ENCODE measurements at places on chromosomes 7 and 10. TPM values are rescaled to one million over a fixed set of nuclear protein-coding genes. Genes with fewer than 3 reads are reported as not detected.

- no peak for DNase-seq
- H3K4me3 ChIP-seq: no peak overlapping the region
- H3K27me3 ChIP-seq: peaks cover 51% of the 10 kb centered on the region
- no peaks in the 10 kb centered on the region for H3K36me3 ChIP-seq
Measured at GRCh38 chr7:20799566-20800366, 13.1 kb upstream of the SP8 start.

DNA sequence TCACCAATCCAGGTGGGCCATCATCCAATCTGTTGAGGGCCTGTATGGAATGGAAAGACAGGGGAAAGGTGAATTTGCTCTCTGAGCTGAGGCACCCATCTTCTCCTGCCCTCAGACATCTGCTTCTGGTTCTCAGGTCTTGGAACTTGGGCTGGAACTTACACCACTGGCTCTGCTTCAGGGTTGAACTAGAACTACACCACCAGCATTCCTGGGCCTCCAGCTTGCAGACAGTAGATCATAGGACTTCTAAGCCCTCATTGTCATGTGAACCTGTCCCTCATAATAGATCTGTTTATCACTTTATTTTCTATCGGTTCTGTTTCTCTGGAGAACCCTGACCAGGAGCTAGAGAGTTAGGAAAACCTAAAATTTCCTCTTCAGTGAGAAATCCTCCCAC is 233.5 kb downstream of the CREB5 start:
- H3K27me3 ChIP-seq: no peaks in the 10 kb centered on the region
- H3K27ac ChIP-seq: no peak overlapping the region
- H3K4me3 ChIP-seq: no peak overlapping the region
- H3K4me1 ChIP-seq: peaks cover 9% of the 10 kb centered on the region
- no peaks in the 10 kb centered on the region for H3K36me3 ChIP-seq

Gene HTR7
- total RNA-seq: 0.24 TPM

Gene CALML5
- not detected for total RNA-seq

GRCh38 chr10:123781956-123782500 is 109.6 kb downstream of the CPXM2 start:
- H3K4me1 ChIP-seq: no peaks in the 10 kb centered on the region
- no peaks in the 10 kb centered on the region for H3K36me3 ChIP-seq
- DNase-seq: no peak

DNA sequence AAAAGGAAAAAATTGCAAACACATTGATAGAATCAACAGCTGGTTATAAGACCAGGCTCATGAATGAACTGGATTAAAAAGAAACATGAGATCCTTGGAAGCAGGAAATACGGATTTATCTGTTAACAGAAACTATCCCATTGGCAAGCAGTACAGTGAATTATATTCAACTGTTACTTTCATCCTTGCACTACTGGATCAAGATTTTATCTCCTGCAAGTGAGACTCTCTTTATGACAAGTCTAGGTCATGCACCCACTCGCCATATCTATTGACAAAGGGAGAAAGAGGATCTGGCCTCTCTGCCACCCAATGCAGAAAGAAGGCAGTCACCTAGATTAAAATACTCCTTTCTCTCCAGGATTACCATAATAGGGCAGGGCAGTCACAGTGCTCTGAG is 41.4 kb downstream of the CSTF2T start:
- H3K36me3 ChIP-seq: no peaks in the 10 kb centered on the region
- no peak overlapping the region for H3K4me3 ChIP-seq
- no peak overlapping the region for H3K27ac ChIP-seq
- no peak for DNase-seq

GRCh38 chr7:684416-684815 is 42.1 kb upstream of the DNAAF5 start:
- no peak for DNase-seq
- no peak overlapping the region for H3K4me3 ChIP-seq
- H3K4me1 ChIP-seq: no peaks in the 10 kb centered on the region
- H3K27me3 ChIP-seq: no peaks in the 10 kb centered on the region
- no peak overlapping the region for H3K27ac ChIP-seq

DNA sequence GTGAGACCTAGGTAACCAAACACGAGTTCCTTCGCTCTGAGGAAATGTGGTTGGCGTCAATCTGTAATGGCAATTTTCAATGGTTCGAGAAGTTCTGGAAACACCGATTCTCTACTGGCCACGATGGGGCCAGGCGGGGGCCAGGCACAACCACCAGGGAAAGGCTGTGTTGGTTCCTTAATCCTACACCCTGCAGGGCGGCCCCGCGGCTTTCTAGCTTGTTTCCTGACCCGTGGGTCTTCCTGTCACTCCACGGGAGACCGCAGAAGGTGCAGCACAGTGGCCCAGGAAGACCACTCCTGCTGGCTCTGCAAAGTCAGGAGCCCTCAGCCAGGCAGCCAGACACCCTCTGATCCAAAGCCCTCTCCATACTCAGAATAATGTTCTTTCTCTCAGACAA is 113.4 kb downstream of the FGFR2 start:
- no peaks in the 10 kb centered on the region for H3K36me3 ChIP-seq
- no peaks in the 10 kb centered on the region for H3K4me1 ChIP-seq
- H3K27ac ChIP-seq: no peak overlapping the region
- no peak overlapping the region for H3K4me3 ChIP-seq

DNA sequence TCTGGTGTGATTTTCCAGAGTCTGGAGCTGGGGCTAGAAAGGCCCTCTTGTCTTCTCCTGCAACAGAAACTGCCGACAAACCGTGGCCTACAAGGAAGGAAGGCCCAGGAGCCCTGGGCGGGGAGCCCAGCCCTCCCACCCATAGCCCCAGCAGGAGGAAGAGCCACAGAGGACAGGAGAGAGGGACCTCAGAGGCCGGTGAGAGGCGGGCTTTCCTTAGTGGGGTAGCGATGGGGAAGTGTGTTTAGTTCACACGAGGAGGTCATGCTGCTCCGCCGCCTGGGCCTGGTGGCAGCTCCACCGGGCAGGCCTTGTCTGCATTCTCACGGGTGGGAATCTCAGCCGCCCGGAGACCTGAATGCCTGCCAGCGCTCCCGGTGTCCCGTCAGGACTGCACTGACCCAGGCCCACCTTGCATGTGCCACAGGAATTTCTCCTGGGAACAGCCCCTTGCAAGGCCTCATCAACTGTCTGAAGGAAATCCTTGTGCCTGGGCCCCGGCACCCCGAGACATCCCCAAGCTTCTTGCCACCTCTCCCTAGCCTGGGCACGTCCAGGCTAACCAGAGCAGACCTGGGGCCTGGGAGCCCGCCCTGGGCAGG is 50.9 kb downstream of the ZNF467 start:
- H3K27ac ChIP-seq: no peak overlapping the region
- no peaks in the 10 kb centered on the region for H3K27me3 ChIP-seq
- peaks cover 28% of the 10 kb centered on the region for H3K4me1 ChIP-seq
- no peak overlapping the region for H3K4me3 ChIP-seq

Gene LIPK
- not detected for total RNA-seq

DNA sequence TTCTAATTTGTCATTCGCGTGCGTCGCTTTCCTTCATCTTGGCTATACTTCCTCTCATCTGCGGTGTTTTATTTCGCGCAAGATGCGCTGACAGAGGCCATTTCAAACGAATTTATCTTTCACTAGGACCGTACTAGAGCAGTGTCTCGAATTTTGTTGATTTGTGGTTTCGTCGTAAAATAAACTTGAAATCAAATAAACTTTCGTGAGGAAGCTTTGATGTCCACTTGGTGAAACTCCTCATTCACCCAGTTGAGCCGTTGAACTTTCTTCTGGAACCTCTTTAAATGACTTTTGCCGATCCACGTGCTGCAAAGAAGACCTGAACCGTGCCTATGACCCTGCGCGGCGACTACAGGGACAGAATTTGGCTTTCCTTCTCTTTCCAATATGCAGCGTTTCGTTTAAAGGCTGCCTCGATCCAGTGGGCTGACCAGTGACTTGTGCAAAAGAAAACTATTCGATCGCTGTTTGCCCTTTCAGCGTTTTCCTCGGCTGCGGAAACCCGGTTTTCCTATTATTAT is 163.9 kb upstream of the PPP1R3A start:
- DNase-seq: no peak
- no peaks in the 10 kb centered on the region for H3K36me3 ChIP-seq
- peaks cover 27% of the 10 kb centered on the region for H3K4me1 ChIP-seq
- H3K27me3 ChIP-seq: peaks cover 78% of the 10 kb centered on the region
- H3K27ac ChIP-seq: peak overlapping the region; percentile 92

DNA sequence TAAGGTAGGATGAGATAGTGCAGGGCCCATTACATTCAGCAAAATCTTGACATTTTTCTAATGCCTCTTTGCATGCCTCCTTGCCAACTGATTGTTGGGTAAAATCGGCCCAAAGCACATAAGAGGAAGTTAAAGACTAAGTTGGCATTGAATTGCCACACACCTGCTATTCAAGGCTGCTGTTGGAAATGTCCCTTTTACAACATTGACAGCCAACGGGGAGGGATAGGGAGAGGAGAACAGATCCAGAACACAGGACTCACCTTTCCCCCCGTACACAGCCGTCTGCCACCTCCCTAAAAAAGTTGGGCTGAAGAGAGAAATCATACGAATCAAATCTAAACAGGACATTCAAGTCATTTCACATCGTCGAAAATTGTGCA is 695 bp downstream of the FAM237B start:
- no peak overlapping the region for H3K27ac ChIP-seq
- no peaks in the 10 kb centered on the region for H3K36me3 ChIP-seq
- no peak for DNase-seq
- no peak overlapping the region for H3K4me3 ChIP-seq
- no peaks in the 10 kb centered on the region for H3K27me3 ChIP-seq

GRCh38 chr10:44949915-44950314 is 9.7 kb upstream of the RASSF4 start:
- peaks cover 74% of the 10 kb centered on the region for H3K4me1 ChIP-seq
- H3K27me3 ChIP-seq: no peaks in the 10 kb centered on the region
- H3K36me3 ChIP-seq: no peaks in the 10 kb centered on the region
- no peak overlapping the region for H3K4me3 ChIP-seq
- peak overlapping the region; percentile 1 for H3K27ac ChIP-seq

Gene FGFR2
- total RNA-seq: 4.1 TPM

DNA sequence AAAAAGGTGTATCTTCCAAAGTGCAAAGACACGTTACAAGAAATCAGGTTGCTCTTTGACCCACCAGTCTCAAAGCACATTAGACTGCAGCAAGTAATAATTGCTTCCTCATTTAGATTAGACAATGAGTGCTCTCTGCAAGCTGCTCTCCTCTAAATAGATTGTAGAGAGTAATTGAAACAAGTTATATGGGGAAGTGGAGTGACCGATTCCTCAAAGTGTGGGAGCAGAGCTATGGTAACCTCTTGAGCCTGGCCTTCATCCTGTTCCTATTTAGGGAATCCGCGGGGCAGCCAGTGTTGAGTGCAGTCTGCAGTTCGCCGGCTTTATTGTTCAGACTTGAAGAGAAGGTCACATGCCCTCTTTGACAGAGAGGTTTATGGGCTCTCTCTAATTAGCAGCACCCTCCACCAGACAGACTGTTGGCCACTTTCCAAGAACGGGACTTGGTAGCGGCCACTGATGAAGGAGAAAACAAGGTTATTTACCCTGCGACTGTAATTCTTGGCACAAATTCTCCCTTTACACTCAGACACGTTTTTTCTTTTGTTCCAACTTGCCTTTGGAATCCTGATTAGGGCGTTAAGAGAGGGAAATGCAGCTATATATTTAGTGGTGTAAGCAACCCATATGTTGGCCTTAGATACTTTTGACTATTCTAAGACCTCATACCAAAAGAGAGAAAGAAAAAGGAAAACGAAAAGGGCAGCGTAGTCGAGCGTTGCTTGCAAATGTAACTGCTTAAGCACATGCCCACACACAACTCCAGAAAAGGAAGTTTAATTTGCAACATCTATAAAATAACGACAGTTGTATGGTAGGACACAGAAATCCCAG is 107.5 kb downstream of the REEP3 start:
- peak overlapping the region; percentile 97 for H3K27ac ChIP-seq
- H3K27me3 ChIP-seq: no peaks in the 10 kb centered on the region
- DNase-seq: no peak
- H3K4me3 ChIP-seq: peak overlapping the region; percentile 66

DNA sequence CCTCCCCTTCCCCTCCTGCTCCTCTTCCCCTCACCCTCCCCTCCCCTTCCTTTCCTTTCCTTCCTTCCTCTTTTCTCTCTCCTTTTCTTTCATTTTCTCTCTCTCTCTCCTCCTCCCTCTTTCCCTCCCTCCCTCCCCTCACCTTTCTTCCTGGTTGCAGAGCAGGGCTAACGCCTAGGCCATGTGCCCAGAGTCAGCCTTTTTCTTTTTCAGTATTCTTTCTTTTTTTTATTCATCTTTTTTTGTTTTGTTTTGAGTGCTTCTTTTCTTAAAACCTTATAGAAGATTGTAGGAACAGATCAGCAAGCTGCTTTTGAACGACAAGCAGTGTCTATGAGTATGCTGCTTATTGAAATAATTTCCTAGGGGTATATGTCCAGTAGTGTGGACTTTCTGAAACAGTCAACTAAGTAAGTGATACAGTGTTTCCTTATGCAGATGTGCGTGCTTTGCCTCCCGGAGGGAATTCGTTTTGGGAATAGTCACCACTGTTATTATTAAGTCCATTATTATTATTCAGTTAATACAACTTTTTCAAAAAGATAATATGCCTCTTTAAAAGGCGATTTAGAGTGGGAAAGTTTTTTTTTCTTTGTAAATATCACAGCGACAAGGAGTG is 219.2 kb downstream of the CAMK1D start:
- DNase-seq: no peak
- no peak overlapping the region for H3K27ac ChIP-seq
- no peaks in the 10 kb centered on the region for H3K4me1 ChIP-seq
- no peaks in the 10 kb centered on the region for H3K27me3 ChIP-seq
- H3K4me3 ChIP-seq: no peak overlapping the region

DNA sequence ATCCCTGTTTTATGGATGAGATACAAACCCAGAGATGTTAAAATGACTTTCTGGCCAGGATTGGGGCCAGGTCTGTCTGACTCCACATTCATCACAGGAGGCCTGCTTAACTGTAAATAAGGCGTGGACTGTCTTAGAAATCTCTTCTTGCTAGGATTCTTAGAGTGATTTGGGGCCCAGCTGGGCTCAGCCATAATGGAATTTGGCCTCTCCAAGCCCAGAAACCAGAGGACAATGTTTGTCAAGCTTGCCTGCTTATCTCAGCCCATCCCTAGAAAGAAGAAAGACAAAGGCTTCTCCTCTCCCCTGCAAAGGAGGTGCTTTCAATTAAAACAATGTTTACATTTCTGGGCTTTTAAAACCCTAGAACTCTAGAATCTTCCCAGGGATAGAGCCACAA is 2.9 kb downstream of the HABP2 start:
- no peak for DNase-seq
- H3K4me1 ChIP-seq: no peaks in the 10 kb centered on the region
- no peak overlapping the region for H3K27ac ChIP-seq
- H3K36me3 ChIP-seq: no peaks in the 10 kb centered on the region
